Suppressor macrophage (primary cell): ENCODE measurements at places on chromosomes 1 and 21.

- no peak for DNase-seq
Measured at GRCh38 chr1:58390091-58390490, 156.4 kb downstream of the OMA1 start.

DNA sequence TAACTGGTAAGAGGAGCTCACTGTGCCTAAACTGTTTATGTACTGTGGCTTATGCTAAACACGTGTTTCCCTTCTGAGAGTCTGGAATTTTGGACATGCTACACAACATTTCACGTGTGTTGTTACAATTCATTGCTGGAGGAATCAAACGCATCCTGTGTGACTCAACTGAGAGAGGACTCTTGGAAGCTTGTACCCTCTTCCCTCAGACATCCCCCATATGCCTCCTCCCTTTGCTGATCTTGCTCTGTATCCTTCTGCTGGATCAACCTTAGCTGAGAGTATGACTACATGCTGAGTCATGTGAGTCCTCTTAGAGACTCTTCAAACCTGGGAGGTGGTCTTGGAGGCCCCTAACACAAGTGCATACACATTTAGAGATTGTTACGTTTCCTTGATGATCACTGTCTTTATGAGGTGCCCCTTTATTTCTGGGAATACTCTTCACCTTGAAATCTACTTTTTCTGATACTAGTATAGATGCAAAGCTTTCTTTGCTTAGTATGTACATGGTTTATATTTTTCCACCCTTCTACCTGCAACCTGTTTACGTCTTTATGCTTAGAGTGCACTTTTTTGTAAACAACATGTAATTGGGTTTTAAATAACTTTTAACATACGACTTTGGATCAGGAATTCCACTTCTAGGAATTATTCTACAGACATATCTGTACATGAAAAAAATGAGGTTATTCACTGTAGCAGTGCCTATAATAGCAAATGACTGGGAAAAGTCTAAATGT, 8.7 kb downstream of the NPHP4 start:
- no peak for DNase-seq

- DNase-seq = no peak
Measured at GRCh38 chr1:87957331-87957730, 628.7 kb downstream of the LMO4 start.

- DNase-seq = no peak
Measured at GRCh38 chr1:66438501-66438900, 95.5 kb upstream of the SGIP1 start.

DNA sequence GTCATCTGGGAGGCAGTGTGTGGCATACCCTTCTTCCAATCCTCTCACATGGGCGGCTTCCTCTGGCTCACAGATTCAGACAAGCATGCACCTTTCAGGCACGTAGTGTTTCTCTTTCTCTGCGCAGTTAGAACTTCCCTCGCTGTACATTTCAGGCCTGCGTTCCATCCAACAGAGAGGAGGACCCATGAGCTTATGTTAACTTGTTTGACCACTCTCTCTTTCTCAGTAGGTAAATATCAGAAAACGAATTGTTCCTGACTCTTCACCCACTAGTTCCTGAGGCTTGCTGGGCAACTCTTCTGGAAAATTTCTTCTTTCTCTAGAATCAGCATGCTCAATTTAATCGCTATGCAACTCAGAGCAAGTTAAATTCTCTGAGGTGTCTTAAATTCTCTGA, 85.5 kb downstream of the DDX20 start:
- DNase-seq = no peak

- DNase-seq = no peak
Measured at GRCh38 chr21:42417533-42417932, 13.8 kb downstream of the UBASH3A start.

DNA sequence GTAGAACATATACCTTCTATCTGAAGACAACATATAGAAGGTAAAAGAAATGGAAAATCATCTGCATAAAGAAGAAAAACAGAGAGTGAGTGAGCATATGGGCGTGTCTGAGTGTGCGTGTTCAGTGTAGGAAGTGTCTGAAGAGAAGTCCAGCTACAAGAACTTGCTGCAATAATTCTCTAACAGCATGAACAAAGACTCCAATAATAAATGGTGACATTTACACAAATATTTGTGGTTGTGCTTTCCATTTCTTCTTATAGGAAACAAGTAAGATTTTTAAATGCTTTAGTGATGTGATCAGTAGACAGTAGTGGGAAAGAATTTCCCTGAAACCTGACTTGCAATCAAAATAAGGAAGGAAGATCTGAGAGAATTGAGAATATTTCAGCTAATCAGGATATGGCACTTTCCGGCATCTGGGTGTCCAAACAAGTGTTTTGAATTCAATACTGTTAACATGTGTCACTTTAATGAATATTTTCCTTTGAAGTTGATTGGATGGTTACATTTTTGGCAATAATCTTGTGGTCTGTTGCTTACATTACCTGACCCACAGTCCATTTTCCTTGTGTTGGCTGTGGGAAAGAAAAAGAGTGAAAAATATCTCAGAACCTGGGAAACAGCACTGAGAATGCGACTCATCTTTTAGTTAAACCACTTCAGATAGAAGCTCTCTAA, 154.0 kb downstream of the TGFB2 start:
- peak; percentile 63 for DNase-seq

- DNase-seq = no peak
Measured at GRCh38 chr1:190754666-190755065, 277.0 kb upstream of the BRINP3 start.

- no peak for DNase-seq
Measured at GRCh38 chr1:33234588-33234990, 21.7 kb upstream of the ZNF362 start.

- DNase-seq = no peak
Measured at GRCh38 chr1:210053126-210053525, 115.1 kb downstream of the SYT14 start.

DNA sequence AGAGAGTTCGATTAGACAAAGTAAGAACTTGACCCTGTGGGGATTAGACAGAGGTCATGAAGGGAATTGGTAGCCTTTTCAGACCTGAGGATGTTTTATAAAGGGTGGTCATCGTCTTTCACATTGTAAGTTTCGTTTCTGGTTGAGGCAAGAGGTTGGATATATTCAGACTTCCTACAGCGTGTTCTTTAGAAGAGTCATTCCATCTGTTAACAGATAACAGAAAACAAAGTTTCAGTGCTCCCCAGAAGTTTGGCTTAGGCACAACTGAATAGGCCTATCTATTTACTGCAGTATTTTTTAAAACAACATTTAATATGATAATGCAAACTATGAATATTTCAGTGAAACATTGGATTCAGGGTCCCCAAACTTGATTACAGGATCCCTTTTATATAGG, 17.1 kb upstream of the IVNS1ABP start:
- DNase-seq = no peak

GRCh38 chr1:192626366-192627179, 9.4 kb upstream of the RGS13 start:
- no peak for DNase-seq

DNA sequence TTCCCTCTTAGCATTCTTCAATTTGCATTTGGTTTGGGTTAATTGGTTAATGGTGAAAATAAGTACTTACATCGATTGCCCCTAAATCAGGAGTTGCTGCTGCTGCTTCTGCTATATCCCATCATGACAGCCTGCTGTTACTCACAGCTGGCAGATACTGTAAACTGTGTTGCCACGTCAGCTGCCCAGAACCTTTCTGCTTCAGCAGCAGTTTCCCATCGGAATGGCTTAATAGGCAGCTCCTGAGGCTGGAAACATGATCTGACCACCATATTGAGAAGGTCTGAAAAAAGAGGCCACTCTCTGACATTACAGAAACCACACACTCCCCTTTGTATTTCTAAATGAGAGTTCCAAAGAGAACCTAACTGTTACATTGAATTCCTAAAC, 14.3 kb upstream of the SEC16B start:
- DNase-seq = no peak

DNA sequence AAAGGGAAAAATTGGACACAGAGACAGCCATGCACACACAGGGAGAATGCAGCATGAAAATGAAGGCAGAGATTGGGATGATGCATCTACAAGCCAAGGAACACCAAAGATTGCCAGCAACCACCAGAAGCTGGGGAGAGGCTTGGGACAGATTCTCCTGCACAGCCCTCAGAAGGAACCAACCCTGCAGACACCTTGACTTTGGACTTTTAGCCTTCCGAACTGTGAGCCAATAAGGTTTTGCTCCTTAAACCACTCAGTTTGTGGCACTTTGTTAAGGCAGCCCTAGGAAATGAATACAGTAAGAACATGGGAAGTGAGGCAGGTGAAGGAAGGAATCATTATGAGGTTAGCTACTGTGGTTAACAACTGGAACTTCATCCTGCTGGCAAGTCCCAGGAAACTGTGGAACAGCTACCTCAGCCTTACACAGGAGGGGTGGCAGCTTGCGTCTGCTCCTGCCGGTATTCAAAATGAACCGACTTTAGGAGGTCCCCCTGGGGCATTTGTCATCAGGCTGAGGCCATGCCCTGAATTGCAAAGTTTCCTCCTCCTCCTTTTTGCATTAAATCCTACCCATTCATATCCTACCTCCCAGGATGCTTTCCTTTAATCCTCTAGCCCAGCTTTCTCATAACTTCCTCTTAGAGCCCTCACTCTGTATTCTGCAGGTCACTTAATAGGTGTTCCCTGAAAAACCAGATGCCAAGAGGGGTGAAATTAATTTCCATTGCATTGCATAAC, 15.4 kb downstream of the CD247 start:
- DNase-seq = no peak
